Activated CD4-positive, alpha-beta T cell treated with anti-CD3 and anti-CD28 coated beads, Interleukin-2, amount 50 U/mL, for 16 hours (primary cell): ENCODE measurements at places on chromosomes 1 and 21.

- DNase-seq, result peak; percentile 24
These were observed 5.5 kb downstream of the RNF223 start for GRCh38 chr1:1068517-1069055.

- DNase-seq, result no peak
These were observed 133.3 kb upstream of the C1orf105 start for GRCh38 chr1:172287208-172287607.

GRCh38 chr1:212285685-212286555 lies 710 bp downstream of the PPP2R5A start:
- peak; percentile 73 for DNase-seq

DNA sequence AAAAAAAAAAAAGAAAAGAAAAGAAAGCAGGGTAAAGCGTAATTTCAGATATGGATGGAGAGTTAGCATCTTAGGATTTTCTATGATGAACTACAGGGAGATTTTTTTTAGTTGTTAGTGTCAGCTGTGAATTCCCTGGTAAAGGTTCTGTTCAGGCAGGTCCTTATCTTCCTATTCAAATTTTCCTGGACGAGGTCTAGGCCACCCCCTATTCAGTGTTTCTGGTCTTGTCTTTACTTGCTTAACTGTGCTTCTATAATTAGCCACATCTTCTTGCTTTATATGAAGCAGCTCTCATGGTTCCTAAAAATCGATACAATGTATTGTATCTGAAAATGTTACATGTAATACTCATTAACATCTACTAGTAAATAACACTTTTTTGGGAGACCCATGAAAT lies 157.8 kb downstream of the LHX8 start:
- no peak for DNase-seq

- no peak for DNase-seq
These were observed 36.5 kb downstream of the TSEN15 start for GRCh38 chr1:184088037-184088436.
